ENCODE measurements at places on chromosomes 6 and 20. TPM values are rescaled to one million over a fixed set of nuclear protein-coding genes. Genes with fewer than 3 reads are reported as not detected.

DNA sequence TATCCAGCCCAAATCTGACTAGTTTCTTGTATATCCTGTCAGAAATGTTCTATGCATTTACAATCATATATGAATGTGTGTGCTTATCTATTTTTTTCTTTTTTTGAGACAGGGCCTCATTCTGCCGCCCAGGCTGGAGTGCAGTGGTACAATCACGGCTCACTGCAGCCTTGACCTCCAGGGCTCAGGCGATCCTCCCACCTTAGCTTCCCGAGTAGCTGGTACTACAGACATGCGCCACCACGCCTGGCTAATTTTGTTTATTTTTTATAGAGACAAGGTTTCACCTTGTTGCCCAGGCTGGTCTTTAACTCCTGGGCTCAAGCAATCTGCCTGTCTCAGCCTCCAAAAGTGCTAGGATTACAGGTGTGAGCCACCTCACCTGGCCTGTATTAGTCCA lies 3.0 kb upstream of the RAB44 start:
- no peak for DNase-seq

DNA sequence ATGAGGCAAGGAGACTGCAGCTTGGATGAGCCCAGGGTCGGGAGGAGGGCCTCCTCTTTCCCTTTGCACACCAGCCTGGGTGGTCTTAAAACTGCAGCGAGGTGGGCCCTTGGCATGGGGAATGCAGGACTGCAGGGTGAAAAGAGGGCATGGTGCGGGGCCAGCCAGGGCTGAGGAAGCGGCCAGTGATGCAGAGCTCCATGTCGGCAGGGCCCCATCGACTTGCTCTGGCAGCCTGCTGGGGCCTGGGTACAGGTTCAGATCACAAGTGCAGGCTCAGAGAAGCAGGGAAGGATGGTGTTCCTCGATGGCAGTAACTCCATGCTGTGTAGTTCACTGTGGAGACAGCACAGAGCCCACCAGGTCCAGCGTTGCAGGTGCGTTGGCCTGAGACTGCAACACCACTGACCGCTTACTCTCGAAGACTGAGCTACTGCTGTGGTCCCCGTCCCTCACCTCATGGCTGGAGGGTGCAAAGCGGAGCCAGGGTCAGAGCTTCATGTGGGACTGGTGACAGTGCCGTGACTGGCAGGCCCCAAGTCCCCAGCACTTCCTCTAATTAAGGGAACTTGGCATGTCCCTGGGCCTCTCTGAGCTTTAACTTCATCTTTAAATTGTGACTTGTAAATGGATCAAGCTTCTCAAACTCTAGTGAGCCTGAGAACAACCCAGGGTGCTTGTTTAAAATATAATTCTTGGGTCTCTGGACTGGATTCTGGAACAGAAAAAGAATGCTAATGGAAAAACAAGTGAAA lies 223.2 kb downstream of the SYNDIG1 start:
- no peak for DNase-seq

The KIAA1755 gene
- total RNA-seq: 2.1 TPM

The MOXD1 gene
- 22.6 TPM for total RNA-seq

All from kidney epithelial cell (primary cell).